ENCODE measurements at places on chromosomes 2 and 18.
A peak's percentile ranks its signal among the peaks of the same experiment; 100 is the strongest.

- no peak for DNase-seq
These were observed 691 bp upstream of the THSD7B start for GRCh38 chr2:136764452-136765255.

DNA sequence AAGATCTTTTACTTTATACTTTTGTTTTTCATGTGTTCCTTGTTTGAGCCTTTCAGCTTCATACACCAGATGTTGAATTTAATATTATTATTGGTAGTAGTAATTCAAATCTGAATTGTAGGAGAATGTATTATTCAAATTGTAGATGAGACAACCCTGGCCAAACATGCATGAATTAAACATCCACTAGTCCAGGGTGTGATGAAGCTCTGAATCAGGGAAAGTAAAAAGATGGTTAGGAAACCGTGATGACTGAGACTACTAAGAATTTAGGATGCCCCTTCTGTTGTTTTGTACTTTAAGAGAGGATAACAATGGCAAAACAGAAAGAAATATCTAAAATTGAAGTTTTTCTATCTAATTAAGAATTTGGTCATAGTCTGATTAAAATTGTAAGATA is 227.8 kb upstream of the CDH2 start:
- no peak for DNase-seq

DNA sequence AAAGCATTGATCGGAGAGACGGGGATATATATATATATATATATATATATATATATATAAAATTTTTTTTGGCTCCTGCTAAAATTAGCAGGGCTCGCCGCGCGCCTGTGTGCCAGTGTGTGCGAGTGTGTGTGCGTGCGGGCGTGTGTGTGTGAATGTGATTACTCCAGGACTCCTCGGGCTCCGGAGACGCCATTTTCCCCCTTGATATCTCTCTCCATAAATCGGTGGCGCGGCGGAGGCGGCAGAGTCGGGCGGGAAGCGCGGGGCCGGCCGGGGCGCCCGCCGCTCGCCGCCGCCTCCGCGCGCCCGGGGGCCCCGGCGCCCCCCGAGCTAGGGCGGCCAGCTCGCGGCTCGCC is 795 bp upstream of the SETBP1 start:
- DNase-seq: peak; percentile 57

GRCh38 chr2:200137271-200137670 is 169.2 kb upstream of the SPATS2L start:
- DNase-seq: no peak

- no peak for DNase-seq
These were observed 11.7 kb upstream of the NAPG start for GRCh38 chr18:10514082-10514481.

GRCh38 chr2:14524041-14524802 is 108.3 kb upstream of the LRATD1 start:
- DNase-seq: no peak

DNA sequence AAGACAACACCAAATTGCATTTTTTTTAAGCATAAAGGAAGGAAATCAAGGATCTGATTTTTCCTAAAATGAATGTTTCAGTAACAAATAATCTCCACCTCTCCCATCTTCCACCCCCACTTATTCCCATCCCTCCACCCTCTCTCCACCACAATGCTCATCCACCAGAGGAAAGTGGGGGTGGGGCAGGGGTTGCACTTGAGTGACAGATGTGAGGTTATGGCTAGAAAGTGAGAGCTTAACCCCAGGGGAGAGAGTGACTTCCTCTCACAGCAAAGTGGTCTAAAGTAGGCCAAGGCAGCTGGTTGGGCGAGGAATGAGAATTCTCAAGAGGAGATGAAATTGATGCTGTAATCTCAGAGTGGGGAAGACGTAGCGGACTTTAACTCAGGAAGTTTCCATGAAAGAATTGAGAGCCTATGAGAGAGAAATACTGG is 104.7 kb downstream of the HNRNPLL start:
- no peak for DNase-seq

DNA sequence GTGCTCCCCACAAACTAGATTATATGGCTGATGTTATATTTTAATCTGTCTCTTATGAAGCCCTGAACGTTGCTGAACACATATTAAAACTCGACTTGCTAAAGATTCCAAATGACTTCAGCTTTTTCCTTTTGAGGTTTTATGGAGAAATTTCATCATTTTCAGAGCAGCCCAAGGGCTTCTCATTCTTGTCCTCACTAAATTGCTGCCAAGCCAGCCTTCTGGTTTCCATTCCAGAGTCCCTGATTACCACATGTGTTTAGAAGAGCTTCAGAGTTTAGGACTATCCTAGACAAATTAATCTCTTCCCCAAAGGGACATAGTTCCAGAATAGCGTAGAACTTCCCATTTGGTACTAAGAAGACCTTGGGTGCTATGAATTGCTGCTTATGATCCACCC is 77.8 kb upstream of the CCDC195 start:
- DNase-seq: no peak

All from posterior cingulate gyrus (tissue), 11 donors.